ENCODE measurements at places on chromosomes 2 and 18. TPM values are rescaled to one million over a fixed set of nuclear protein-coding genes. Genes with fewer than 3 reads are reported as not detected.

DNA sequence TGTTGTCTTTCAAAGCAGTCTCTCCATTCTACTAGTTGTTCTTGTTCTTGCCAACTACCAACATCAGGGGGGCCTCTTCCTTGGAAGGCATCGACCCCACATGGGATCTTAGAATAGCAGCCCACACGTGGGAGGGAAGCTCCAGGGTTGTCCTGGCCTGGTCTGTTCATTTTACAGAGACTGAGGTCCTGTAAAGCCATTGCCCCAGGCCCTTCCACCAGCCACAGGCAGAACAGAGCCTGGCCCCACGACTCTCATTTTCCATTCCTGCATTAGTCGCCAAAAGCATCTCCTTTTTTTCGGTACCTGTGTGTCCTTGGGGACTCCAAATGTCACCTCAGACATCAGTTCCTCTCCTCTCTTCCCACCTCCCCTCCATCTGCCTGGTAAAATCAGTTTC lies 28.0 kb downstream of the CNGA3 start:
- DNase-seq: no peak
- H3K27ac ChIP-seq: no peak overlapping the region
- no peak overlapping the region for H3K4me3 ChIP-seq
- no peaks in the 10 kb centered on the region for H3K4me1 ChIP-seq
- no peaks in the 10 kb centered on the region for H3K36me3 ChIP-seq

IL1F10 gene
- total RNA-seq: not detected

DNA sequence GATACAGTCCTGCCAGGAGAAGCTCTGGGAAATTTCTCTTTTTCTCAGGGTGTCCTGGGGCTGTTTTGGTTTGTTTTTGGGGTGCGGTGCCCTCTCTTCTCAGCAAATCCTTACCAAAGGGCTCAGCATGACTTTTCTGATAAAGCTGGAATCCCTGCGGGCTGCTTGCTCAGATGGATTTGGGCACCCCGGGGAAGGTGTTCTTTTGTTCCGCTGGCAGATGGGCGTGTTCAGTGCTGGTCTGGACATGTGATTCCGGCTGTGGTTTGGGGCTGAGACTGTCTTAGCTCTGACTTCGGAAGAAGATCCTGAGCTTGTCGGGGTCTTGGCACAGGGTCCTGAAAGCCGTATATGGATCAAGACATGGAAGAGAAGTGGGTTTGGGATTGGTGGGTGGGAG lies 134.2 kb upstream of the SPRED2 start:
- H3K27me3 ChIP-seq: no peaks in the 10 kb centered on the region
- no peak overlapping the region for H3K4me3 ChIP-seq
- no peak overlapping the region for H3K27ac ChIP-seq
- DNase-seq: no peak
- no peaks in the 10 kb centered on the region for H3K4me1 ChIP-seq

- H3K4me3 ChIP-seq: no peak overlapping the region
- no peaks in the 10 kb centered on the region for H3K36me3 ChIP-seq
- no peaks in the 10 kb centered on the region for H3K27me3 ChIP-seq
- H3K27ac ChIP-seq: no peak overlapping the region
- no peak for DNase-seq
Measured at GRCh38 chr2:203846490-203847105, 21.0 kb upstream of the CTLA4 start.

GRCh38 chr2:40955042-40955441 lies 503.2 kb upstream of the SLC8A1 start:
- no peak overlapping the region for H3K27ac ChIP-seq
- H3K36me3 ChIP-seq: no peaks in the 10 kb centered on the region
- no peaks in the 10 kb centered on the region for H3K4me1 ChIP-seq
- no peak for DNase-seq
- H3K4me3 ChIP-seq: no peak overlapping the region

GRCh38 chr2:175005733-175006264 lies 618 bp upstream of the CHN1 start:
- no peak for DNase-seq
- no peaks in the 10 kb centered on the region for H3K36me3 ChIP-seq
- H3K27me3 ChIP-seq: no peaks in the 10 kb centered on the region
- peak overlapping the region; percentile 66 for H3K4me3 ChIP-seq
- H3K4me1 ChIP-seq: peaks cover 10% of the 10 kb centered on the region
- H3K27ac ChIP-seq: peak overlapping the region; percentile 76

DYNC2LI1 gene
- total RNA-seq: 21.5 TPM

TMEM169 gene
- 1.6 TPM for total RNA-seq
